ENCODE measurements at places on chromosomes 7 and 10.

GRCh38 chr7:15554081-15554480 is 7.7 kb downstream of the AGMO start:
- H3K4me1 ChIP-seq: no peaks in the 10 kb centered on the region
- no peak for DNase-seq
- H3K27me3 ChIP-seq: no peaks in the 10 kb centered on the region
- H3K4me3 ChIP-seq: no peak overlapping the region

DNA sequence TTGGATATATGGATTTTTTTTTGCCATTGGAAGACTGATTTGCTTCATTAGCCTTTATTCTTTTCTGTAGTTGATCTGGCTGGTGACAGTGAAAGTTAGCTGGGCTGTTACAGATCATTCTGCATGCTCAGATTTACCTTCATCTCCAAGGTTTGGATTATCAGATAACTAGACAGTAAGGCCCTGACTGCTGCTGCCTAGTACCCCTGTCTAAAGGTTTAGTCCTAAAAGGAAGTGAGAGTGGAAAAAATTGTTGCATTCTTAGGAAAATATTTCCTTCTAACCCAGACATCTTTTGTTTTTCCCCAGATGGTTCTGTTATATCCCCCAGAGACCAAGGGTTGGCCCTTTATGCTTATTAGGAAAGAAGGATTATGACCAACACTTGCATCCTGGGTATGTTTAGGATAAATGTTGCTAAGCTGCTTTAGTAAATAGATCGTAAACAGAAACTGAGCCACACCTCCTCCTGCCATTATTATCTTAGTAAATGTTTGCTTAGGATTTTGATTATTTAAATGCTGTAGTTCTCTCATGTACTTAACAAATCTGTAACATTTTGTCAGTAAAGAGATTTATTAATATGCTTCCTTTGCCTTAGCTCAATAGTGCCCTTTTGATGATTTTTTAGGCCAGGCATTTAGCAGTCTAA is 44.4 kb downstream of the MCU start:
- no peak for DNase-seq
- no peak overlapping the region for H3K27ac ChIP-seq
- H3K4me1 ChIP-seq: no peaks in the 10 kb centered on the region
- H3K4me3 ChIP-seq: no peak overlapping the region

DNA sequence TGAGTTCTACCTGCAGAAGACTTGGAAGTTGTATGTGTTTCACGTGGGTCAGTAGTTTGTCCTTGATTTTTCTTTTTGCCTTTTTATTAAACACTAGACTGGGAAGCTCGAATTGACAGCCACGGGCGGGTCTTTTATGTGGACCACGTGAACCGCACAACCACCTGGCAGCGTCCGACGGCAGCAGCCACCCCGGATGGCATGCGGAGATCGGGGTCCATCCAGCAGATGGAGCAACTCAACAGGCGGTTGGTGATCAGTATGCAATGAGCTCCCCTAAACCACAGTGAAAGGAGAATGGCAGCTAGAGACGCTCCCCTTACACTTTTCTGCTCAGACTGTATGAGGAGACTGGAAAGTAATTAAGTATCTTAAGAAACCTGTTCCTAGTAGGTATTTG is 126.7 kb upstream of the STK17A start:
- no peak overlapping the region for H3K27ac ChIP-seq
- no peaks in the 10 kb centered on the region for H3K27me3 ChIP-seq
- no peak for DNase-seq
- no peaks in the 10 kb centered on the region for H3K4me1 ChIP-seq
- H3K4me3 ChIP-seq: no peak overlapping the region

GRCh38 chr10:69366738-69367137 is 50.0 kb downstream of the TACR2 start:
- H3K36me3 ChIP-seq: peaks cover 56% of the 10 kb centered on the region
- H3K4me1 ChIP-seq: no peaks in the 10 kb centered on the region
- no peak overlapping the region for H3K27ac ChIP-seq
- no peaks in the 10 kb centered on the region for H3K27me3 ChIP-seq
- no peak for DNase-seq
- no peak overlapping the region for H3K4me3 ChIP-seq

DNA sequence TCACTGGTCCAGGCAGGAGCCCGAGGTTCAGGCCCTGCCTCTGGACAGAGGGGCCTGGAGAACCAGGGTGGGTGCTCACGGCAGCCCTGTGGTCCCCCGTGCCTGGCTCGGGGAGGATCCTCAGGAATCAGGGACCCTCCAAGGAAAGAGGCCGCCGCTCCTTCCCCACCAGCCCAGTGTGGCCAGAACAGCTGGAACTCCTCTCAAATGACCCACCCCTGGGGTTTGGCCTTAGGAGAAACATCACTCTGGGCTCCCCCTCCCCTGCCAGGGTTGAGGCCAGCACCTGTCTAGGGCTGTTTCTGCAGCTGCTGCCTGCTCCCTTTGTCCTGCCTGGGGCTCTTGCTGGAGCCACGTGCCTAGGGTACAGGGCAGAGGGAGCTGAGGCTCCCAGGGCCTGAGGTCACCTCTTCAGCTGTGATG is 161.0 kb downstream of the RNF216 start:
- no peaks in the 10 kb centered on the region for H3K4me1 ChIP-seq
- peaks cover 29% of the 10 kb centered on the region for H3K36me3 ChIP-seq
- H3K27ac ChIP-seq: no peak overlapping the region
- H3K4me3 ChIP-seq: no peak overlapping the region
- DNase-seq: no peak

DNA sequence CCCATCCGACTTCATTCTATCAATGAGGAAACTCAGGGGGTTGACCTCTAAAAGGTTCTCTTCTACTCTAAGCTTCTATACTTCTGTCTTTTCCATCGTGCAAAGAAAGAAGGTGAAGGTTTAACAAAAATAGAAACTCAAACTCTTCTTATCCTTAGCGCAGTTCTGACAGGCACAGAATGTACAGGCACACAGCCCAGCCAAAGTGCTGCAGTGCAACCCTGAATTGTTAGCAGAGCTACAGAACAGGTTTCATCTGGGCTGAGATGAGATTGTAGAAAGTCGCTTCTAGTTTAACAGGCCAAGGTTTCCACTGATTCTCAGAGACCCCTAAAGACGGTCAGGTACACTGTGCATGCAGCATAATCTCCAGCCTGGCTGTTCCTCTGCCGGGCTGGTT is 79.3 kb upstream of the AFAP1L2 start:
- no peak overlapping the region for H3K27ac ChIP-seq
- H3K36me3 ChIP-seq: peaks cover 51% of the 10 kb centered on the region
- no peaks in the 10 kb centered on the region for H3K27me3 ChIP-seq
- no peaks in the 10 kb centered on the region for H3K4me1 ChIP-seq
- no peak overlapping the region for H3K4me3 ChIP-seq

DNA sequence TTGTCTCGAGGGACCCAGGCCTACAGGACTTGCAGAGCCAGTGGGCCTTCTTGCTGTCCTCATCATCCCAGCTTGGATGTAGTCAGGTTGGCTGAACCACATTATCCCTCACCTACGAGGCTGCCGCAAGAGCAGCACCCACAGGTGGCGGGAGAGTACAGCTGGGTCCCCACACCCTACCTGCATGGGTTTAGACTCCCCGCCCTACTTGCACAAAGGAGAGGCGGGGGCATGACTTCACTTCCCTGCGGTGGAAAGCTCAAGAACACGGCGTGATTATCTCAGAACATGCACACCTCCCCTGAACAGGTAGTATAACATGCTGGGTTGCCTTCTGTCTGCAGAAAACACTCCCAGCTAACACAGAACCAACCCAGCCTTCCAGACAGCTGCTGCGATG is 57.5 kb downstream of the CTBP2 start:
- H3K27ac ChIP-seq: no peak overlapping the region
- H3K4me1 ChIP-seq: peaks cover 45% of the 10 kb centered on the region
- peaks cover 5% of the 10 kb centered on the region for H3K36me3 ChIP-seq
- no peaks in the 10 kb centered on the region for H3K27me3 ChIP-seq
- no peak for DNase-seq

DNA sequence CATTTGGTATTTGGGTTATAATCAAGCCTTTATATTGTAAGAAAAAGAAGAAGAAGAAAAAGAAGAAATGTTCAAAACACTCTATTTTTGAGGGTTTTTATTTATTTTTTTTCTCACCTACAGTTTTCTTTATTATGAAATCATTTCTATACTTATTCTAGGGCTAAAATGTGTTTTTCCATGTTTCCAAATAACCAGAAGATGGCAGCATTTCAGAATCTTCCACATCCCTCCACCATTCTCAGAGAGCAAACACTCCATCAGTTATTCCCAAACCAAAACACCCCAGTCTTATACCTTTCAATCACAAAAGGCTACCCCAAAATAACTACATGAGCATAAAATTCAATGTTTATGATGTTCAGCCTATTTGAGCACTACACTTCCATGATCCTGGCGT is 38.7 kb upstream of the PPP1R17 start:
- no peak for DNase-seq
- no peaks in the 10 kb centered on the region for H3K27me3 ChIP-seq

DNA sequence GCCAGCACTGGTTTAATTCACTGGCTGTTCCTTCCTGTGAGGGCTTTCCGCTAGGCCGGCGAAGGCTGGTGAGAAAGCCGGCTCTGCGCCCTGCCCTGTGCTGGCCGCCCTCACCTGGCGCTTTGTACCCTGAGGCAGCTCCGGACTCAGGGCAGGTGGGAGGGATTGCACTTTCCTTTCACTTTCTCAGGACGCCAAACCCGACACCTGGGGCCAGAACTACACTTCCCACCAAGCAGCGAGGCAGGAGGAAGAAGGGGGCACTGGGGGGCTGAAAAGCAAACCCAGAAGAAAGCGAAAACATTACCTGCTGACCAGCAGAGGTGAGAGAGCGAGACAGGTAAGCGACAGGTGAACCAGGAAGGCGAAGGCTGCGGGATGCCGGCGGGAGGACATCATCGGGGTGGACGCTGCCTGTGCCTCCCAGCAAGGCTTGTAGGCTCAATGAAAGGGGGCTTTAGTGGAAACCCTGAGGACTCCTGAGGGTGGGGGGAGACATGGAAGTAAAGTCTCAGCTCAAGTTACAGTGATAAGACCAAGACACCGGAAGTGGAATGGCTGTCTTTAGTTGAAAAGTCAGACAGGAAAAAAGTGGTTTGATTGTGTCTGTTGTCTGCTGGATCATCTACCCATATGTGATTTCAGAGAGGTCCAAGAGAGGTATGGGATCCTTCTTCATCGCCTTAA is at the start of gene RAB19:
TSS of gene RAB19 (plus strand) at position 181 of the 687 bp plus-strand sequence. CDS start 3,589 bp downstream, outside the sequence.
- peak within 1 kb of the TSS; percentile 51 for H3K27ac ChIP-seq
- H3K4me3 ChIP-seq: peak within 1 kb of the TSS; percentile 54
- peak; percentile 76 for DNase-seq

- peaks cover 14% of the 10 kb centered on the region for H3K4me1 ChIP-seq
- no peaks in the 10 kb centered on the region for H3K27me3 ChIP-seq
- H3K36me3 ChIP-seq: no peaks in the 10 kb centered on the region
- H3K4me3 ChIP-seq: peak overlapping the region; percentile 95
Measured at GRCh38 chr10:31759124-31759798, 169.4 kb downstream of the ARHGAP12 start.

- no peak overlapping the region for H3K4me3 ChIP-seq
- H3K27ac ChIP-seq: peak overlapping the region; percentile 66
Measured at GRCh38 chr7:101125989-101126650, 784 bp upstream of the SERPINE1 start.

- peak overlapping the region; percentile 0 for H3K27ac ChIP-seq
- no peaks in the 10 kb centered on the region for H3K27me3 ChIP-seq
- no peak for DNase-seq
- no peaks in the 10 kb centered on the region for H3K36me3 ChIP-seq
Measured at GRCh38 chr10:14653271-14654161, 121.2 kb downstream of the FAM107B start.

DNA sequence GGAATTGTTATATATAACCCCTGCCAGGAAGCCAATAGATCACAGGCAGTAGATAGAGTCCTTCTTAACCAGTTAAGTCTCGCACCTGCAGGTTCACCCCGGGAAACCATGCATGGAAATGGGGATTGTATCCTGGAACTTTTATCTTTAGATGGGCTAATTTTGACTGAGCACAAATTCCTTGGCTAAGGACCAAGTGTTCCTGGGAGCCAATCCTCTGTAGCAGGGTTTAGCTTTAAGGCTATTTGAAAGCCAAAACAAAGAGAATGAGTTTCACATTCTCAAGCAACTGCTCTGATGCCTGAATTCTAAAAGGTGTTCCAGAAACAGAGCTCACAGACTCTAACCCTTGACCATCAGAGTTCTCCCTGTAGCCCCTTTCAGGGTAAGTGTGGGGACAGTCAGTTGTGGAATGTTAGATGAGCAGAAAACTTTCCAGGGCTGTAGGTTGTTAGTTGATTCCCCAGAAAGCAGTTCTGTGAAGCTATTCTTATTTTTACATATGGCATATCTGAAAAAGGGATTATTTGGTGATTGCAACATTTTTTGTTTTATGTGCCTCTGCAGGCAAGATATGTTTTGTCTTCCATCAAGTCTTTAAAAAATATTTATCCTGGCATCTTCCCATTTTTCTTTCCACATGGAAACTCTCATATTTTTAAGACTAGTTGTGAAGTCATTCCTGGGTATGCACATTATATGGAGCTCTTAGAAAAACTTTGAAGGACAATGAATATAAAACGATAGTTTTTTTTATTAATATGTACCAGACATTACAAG is 16.2 kb upstream of the NPVF start:
- H3K27me3 ChIP-seq: no peaks in the 10 kb centered on the region
- H3K36me3 ChIP-seq: no peaks in the 10 kb centered on the region
- no peak for DNase-seq
- no peaks in the 10 kb centered on the region for H3K4me1 ChIP-seq
- H3K27ac ChIP-seq: no peak overlapping the region
- H3K4me3 ChIP-seq: no peak overlapping the region

- no peaks in the 10 kb centered on the region for H3K4me1 ChIP-seq
- no peaks in the 10 kb centered on the region for H3K27me3 ChIP-seq
- no peak overlapping the region for H3K27ac ChIP-seq
- no peak overlapping the region for H3K4me3 ChIP-seq
Measured at GRCh38 chr7:135333200-135333599, 99.6 kb downstream of the STRA8 start.

DNA sequence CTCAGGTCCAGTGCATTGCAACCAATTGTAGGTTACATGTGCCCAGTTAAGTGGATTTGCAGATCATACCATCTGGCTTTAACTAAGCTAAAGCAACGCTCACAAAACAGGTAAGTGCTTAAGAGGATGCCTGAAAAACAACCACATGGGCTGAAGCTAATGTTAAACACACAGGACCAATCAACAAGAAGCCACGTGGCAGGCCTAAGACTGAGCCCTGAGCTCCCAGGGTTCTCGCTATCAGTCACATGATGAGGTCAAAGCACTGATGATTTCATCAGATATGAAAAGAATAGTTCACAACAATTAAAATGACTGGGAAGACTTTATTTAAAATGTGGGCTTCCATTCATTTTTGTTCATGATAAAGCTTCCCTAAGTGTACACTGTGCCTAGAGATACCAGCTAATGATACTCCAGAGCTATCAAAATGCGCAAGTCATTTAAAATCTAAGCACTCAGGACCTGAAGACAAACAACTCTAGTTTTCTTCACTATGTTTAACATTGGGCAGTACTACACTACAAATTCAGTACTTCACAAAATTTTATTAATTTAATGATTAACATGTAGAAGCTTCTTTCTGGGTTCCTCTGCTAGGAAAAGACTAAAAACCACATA is 90.6 kb downstream of the PIP4K2A start:
- no peak overlapping the region for H3K4me3 ChIP-seq
- no peaks in the 10 kb centered on the region for H3K27me3 ChIP-seq
- no peaks in the 10 kb centered on the region for H3K36me3 ChIP-seq
- peak overlapping the region; percentile 97 for H3K27ac ChIP-seq
